ENCODE measurements at places on chromosomes 3 and 15.

DNA sequence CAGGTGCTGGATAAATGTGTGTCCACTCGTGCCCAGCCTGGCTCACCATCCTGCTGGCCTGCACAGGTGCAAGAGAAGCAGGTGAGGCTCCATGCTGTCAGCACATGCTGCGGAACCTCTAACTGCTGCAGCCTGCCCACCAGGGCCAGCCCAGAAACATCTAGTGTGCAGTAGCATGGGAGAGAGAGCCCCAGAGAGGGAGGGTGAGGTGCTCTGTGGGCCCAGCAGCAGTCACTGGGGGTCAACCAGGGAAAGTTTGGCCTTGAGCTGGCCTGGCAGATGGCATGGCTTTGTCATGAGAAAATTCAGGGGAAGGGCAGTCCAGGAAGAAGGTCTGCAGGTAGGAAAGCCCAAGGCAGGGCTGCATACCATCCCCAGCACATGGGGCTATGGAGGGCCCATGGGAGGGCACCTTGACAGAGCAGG lies 18.2 kb upstream of the PRR23E start:
- DNase-seq = no peak

DNA sequence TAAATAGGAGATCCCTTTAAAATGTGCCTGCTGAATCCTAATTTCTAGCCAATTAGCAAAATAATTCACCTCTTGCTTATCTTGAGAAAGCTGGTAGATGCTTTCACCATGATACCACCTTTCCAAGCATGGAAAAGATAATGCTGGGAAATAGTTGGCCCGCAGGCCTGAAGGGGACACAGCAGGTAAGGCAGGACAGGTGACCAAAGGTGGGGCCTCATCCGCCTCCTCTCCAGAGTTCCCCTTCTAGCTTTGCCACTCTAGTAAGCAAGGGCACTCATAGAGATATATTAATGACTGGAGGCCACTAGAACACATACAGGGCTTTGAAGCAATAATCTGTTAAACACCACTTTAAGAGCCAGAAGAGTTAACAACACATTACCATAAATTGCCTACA lies 45.5 kb downstream of the SATB1 start:
- no peak for DNase-seq

GRCh38 chr15:55389264-55389607 lies 18.9 kb downstream of the CCPG1 start:
- no peak for DNase-seq

DNA sequence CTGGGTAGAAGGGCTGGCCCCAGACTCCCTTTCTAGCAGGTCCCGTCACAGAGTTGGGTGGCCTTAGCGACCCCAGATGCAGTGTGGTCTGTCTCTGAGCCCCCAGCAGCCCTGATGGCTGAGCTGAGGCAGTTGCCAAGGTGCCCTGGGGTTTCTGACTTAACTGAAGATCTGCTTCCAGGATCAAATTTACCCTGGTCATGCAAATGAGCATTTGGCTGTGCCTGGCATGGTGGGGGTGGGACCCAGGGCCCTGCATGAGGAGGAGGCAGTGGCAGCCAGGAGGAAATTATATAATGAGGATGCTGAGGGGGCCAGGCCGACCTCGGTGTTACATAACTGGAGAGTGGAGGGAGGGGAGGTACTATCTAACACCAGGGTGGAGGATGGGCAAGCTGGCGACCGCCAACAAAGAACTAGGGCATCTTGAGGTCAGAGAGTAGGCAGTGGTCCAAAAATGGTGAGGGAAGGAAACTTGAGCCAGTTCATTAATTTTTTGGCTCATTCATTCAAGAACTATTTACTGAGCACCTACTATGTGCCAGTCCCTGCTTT lies 16.4 kb downstream of the PLEKHO2 start:
- no peak for DNase-seq

- DNase-seq = no peak
Observed at GRCh38 chr15:33242669-33243191, 48.2 kb upstream of the FMN1 start.
